CD8-positive, alpha-beta memory T cell (primary cell): ENCODE measurements at places on chromosomes 12 and 14.
A peak's percentile ranks its signal among the peaks of the same experiment; 100 is the strongest.

DNA sequence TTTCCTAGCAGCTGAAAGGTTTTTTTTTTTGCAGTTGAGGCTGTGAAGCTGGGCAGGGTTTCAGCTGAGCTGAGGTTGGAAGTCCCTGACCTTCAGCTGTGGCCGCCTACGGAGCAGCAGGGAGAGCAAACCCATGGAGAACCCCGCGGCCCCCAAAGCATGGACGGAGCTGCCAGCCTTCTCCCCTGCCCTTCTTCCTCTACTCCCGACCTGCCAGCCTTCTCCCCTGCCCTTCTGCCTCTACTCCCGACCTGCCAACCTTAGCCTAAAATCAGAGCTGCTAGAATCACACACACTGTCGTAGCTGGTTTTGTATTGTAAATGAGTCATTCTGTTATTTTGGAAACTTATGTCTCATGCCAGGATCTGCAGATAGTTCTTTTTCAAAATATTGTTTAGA lies 74.6 kb downstream of the PPP2R5C start:
- no peak for DNase-seq

DNA sequence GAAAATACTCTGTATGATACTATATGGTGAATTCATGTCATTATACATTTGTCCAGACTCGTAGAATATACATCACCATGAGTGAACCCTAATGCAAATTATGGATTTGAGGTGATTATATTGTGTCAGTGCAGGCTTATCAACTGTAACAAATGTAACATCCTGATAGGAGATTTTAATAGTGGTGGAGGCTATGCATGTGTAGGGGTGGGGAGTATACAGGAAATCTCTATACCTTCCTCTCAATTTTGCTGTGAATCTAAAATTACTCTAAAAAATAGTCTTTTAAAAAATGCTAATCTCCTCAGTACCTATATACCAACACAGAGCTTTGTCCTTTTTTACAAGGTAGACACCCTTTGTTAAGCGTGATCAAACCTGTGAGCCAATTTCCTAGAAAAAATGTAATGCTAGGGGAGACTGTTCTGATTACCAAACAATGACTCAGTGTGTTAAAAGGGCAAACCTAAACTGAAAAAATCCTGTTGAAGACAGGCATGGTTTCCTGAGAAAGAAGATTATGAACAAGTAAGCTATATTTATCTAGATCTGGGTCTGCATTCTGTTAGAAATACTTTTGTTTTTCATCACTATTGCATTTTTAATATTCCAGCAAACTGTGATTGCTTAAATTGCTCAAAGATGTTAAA lies 170.9 kb downstream of the DUSP6 start:
- DNase-seq: no peak

DNA sequence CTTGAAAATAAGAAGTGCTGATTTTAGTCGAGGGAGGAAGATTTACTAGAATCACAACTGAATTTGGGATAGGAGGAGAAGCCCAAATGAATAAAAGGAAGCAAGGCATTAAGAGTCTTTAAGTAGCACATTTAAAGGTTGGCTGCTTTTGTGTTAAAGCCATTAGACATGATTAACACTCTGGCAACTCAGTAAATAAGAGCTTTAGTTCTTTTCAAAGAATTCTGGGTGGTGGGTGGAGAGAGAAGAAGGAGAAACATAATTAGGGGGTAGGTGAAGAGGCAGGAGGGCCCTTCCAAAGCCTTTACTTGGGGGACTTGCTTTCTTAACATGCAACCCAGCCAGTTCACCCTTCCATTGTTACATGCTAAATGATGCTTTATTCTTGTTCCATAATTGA lies 284.6 kb upstream of the SEL1L start:
- DNase-seq: no peak

DNA sequence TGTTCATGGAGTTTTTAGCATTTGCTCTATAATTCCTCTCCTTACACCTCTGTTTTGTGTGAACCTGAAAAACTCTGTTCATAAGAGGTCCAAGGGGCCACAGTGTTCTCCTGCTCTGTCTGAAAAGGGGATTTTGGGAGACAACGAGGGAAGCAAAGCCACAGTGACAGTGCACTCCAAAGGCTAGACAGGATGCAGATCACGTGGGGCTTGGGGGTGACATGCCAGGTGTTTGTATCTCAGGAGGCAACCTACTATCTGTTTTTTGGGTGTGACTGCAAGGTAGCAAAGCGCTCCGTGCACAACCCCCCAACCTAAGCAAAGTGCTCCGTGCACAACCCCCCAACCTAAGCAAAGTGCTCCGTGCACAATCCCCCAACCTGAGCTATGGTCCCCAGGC lies 5.1 kb upstream of the CHD4 start:
- DNase-seq: peak; percentile 35

- no peak for DNase-seq
These were observed 549.7 kb upstream of the TMEM132C start for GRCh38 chr12:127717278-127717677.

DNA sequence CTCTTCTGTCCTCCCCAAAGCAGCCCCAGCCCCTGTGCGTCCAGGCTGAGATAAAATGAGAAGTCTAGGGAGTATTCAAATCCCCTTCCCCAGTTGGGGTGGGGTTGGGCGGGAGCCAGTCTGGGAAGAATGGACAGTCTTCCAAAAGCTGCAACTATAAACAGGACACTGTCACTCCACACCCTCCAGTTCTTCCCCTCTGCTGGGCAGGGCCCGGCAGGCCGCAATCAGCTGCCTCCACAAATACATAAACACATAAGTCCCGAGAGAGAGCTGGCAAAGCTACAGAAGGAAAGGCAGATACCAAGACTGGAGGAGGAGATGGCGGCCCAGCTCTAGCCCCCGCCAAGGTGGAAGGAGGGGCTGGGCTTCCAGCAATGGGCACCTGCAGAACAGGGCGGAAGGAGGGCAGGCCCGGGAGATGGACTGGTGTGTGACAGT lies 12.7 kb downstream of the LTBP2 start:
- no peak for DNase-seq

GRCh38 chr12:72246370-72246769 lies 25.8 kb upstream of the TRHDE start:
- DNase-seq: no peak
